ENCODE measurements at places on chromosomes 12 and 14.

- no peak for DNase-seq
Observed at GRCh38 chr12:56715798-56716197, 9.3 kb downstream of the NACA start.

GRCh38 chr12:113133036-113133435 lies 2.5 kb downstream of the RASAL1 start:
- no peak for DNase-seq

DNA sequence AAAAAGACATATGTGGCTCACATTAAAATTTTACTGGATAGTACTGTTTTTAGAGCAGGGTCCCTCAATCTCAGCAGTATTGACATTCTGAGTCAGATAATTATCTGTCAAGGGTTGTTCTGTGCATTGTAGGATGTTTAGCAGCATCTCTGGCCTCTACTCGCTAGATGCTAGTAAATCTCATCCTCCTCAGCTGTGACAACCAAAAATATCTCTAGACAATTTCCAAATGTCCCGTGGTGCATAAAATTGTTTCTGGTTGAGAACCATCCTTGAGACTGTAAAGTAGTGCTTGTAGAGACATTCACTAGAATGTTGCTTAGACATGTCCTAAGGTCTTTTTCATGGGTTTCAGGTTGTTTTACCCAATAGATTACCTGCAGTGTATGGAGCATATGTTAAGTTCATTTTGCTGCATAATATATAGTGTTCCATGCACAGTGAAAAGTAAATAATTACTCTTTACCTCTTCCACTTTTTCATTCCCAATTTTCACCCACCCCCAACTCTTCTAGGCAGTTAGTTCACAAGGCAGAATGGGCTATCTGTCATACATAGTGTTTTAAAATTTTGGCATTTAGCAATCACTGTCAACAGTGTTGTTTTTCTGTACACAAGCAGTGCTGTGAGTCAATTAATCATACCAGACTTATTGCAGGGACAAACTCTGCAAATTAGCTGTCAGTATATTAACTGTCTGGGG lies 200.2 kb upstream of the SLC38A2 start:
- DNase-seq = no peak

GRCh38 chr12:88035907-88036289 lies 6.7 kb upstream of the C12orf50 start:
- DNase-seq = no peak

DNA sequence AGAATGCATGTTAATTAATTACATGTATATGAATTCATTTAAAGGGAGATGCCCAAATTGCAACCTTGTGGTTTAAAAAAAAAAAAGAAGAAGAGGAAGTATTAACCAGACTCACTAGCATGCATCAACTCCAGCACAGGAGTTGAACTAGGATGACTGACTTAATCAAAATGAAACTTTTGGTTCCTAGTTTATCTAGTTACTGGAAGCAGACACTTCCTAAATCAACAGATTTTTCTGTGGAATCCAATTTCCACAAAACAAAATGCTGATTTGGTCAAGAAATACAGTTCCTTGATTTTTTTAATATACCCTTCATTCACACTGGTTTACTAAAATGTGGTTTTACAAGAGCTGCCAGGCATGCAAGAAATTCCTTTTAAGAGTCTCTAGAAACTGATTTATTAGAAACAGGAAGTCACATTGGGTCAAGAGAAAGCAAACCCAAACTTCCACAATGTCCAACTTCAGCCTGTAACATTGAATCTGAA lies 41.6 kb downstream of the ITPR2 start:
- no peak for DNase-seq
